ENCODE measurements at places on chromosomes 6 and 20.

GRCh38 chr6:161101517-161101916 lies 109.9 kb downstream of the MAP3K4 start:
- DNase-seq: no peak
- H3K36me3 ChIP-seq: peaks cover 26% of the 10 kb centered on the region
- H3K4me3 ChIP-seq: no peak overlapping the region
- no peaks in the 10 kb centered on the region for H3K27me3 ChIP-seq

- DNase-seq: no peak
- H3K27ac ChIP-seq: no peak overlapping the region
- H3K4me1 ChIP-seq: no peaks in the 10 kb centered on the region
- no peaks in the 10 kb centered on the region for H3K27me3 ChIP-seq
- H3K36me3 ChIP-seq: peaks cover 7% of the 10 kb centered on the region
- no peak overlapping the region for H3K4me3 ChIP-seq
Measured at GRCh38 chr20:45020236-45020886, 54.0 kb downstream of the STK4 start.

DNA sequence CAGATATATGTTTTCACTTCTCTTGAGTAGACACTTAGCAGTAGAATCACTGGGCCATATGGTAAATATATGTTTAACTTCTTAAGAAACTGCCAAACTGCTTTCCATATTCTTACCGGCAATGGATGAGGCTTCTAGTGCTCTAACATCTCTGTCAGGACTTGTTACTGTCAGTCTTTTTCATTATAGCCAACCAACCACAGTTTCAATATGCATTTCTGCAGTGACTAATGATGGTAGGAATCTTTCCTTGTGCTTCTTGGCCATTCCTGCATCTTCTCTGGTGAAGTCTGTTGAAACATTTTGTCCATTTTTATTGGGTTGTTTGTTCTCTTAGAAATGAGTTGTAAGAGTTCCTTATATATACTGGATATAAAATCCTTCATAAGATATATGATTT lies 66.0 kb upstream of the SYNDIG1 start:
- no peak overlapping the region for H3K27ac ChIP-seq
- no peak for DNase-seq
- no peaks in the 10 kb centered on the region for H3K27me3 ChIP-seq
- H3K4me1 ChIP-seq: no peaks in the 10 kb centered on the region
- H3K4me3 ChIP-seq: no peak overlapping the region

GRCh38 chr20:23115822-23116221 lies 29.7 kb upstream of the CD93 start:
- H3K4me3 ChIP-seq: no peak overlapping the region
- no peaks in the 10 kb centered on the region for H3K27me3 ChIP-seq
- DNase-seq: no peak
- no peak overlapping the region for H3K27ac ChIP-seq
- H3K36me3 ChIP-seq: no peaks in the 10 kb centered on the region
- H3K4me1 ChIP-seq: no peaks in the 10 kb centered on the region

DNA sequence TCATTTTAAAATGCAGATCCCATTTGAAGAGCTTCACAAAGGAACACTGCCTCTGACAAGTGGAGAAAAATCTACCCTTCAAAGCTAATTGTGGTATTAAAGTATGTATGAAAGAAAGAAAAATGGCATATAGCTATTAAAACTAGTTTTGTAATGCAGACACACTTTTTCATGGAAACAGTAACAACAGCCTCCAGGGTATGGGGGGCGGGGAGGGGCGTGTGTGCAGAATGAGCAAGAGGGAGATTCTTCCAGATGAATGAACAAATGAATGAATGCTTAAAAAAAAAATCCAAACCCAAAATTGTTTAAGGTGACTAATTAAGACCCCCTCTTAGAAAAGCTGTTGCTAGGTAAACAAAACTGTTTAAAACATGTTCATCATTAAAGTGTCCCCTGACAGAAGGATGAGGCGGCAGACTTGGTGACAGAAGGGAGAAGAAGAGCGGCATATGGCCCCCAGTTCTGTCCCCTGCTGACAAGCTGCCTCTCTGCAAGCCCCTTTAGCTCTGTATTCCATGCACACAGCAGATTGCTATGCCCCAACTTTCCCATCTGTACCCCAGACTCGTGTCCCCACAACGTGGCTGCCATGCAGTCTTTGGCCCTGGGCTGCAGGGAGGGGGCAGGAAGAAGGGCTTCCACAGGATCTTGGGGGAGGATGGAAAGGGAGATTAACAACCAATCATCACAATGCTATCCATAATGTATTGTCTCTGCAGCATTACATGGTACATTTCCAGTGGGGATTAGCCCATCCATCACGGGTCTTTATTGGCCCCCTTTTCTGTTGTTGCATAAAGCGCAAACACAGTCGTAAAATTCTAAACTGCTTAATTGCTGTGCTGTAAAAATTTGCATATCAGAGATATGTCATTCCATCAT lies 108.4 kb upstream of the OLIG3 start:
- DNase-seq: no peak
- H3K4me3 ChIP-seq: no peak overlapping the region
- no peaks in the 10 kb centered on the region for H3K4me1 ChIP-seq
- H3K27me3 ChIP-seq: no peaks in the 10 kb centered on the region
- no peaks in the 10 kb centered on the region for H3K36me3 ChIP-seq
- H3K27ac ChIP-seq: no peak overlapping the region

DNA sequence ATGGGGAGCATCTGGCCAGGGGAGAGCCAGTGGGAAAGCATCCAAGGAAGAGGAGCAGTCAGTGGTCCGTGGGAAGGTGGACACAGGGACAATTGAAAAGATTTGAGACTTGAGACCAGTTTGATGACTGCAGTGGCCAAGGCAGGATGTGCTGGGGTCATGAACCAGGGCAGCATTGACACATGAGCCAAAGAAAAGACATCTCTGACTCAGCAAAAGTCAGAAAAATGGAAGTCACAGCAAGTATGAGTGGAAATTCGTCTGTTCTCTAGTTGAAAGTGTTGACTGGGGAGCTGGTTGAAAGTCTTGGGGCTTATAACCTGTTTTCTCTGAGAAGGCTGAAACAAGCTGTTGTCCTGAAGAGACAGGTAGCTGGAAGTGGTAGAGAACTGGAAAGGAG lies 31.3 kb downstream of the RAB22A start:
- no peaks in the 10 kb centered on the region for H3K27me3 ChIP-seq
- peaks cover 8% of the 10 kb centered on the region for H3K4me1 ChIP-seq
- H3K27ac ChIP-seq: no peak overlapping the region
- H3K36me3 ChIP-seq: peaks cover 2% of the 10 kb centered on the region
- no peak for DNase-seq
- no peak overlapping the region for H3K4me3 ChIP-seq

DNA sequence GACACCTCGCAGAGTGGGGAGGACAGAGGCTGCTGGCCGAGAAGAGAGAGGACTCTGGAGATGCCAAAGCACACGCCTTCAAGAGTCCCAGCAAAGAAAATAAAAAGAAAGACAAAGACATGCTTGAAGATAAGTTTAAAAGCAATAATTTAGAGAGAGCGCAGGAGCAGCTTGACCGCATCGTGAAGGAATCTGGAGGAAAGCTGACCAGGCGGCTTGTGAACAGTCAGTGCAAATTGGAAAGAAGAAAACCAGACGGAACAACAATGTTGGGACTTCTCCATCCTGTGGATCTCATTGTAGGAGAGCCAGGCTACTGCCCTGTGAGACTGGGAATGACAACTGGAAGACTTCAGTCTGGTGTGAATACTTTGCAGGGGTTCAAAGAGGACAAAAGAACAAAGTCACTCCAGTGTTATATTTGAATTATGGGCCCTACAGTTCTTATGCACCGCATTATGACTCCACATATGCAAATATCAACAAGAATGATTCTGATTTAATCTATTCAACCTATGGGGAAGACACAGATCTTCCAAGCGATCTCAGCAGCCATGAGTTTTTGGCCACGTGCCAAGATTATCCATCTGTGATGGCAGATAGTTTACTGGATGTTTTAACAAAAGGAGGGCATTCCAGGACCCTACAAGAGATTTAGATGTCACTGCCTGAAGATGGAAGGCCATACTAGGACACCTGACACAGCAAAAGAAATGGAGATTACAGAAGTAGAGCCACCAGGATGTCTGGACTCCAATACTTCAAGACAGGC lies 52.2 kb downstream of the REV3L start:
- H3K4me1 ChIP-seq: no peaks in the 10 kb centered on the region
- no peak overlapping the region for H3K4me3 ChIP-seq
- no peak for DNase-seq
- no peaks in the 10 kb centered on the region for H3K27me3 ChIP-seq

- no peak overlapping the region for H3K4me3 ChIP-seq
- H3K36me3 ChIP-seq: no peaks in the 10 kb centered on the region
- no peak overlapping the region for H3K27ac ChIP-seq
- H3K4me1 ChIP-seq: no peaks in the 10 kb centered on the region
Measured at GRCh38 chr6:162442687-162443086, 284.9 kb downstream of the PRKN start.

GRCh38 chr20:10540636-10541493 lies 105.8 kb downstream of the SLX4IP start:
- no peaks in the 10 kb centered on the region for H3K36me3 ChIP-seq
- no peaks in the 10 kb centered on the region for H3K27me3 ChIP-seq
- DNase-seq: no peak

DNA sequence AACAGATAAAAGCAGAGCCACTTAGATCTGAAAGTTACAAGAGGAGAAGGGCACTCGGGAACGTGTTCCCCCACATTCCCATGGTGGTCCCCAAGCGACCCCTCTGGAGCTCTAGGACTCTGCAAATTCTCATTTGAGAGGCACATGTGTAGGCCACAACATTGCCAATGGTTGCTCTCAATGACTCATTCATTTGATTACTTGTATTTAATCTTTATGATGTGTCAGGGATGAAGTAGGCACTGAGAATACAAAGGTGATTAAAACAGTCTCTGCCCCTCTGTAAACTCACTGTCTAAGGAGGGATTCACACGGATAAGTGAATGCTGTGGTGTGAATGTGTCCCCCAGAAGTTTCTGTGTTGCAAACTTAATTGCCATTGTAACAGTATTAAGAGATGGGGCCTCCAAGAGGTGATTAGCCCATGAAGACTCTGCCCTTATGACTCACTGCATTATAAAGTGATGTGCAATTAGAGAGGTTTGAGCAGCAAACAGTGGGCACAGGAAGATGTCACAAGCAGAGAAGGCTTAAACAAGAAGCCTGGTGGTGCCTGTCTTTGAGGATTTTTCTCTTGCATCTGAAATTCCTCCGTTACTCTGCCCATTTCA lies 34.0 kb upstream of the TRAM2 start:
- no peaks in the 10 kb centered on the region for H3K27me3 ChIP-seq
- no peaks in the 10 kb centered on the region for H3K36me3 ChIP-seq
- H3K4me1 ChIP-seq: no peaks in the 10 kb centered on the region
- no peak overlapping the region for H3K4me3 ChIP-seq
- DNase-seq: no peak
- no peak overlapping the region for H3K27ac ChIP-seq

GRCh38 chr20:5539691-5540090 lies 210.5 kb upstream of the SHLD1 start:
- DNase-seq: no peak
- no peak overlapping the region for H3K27ac ChIP-seq
- H3K36me3 ChIP-seq: no peaks in the 10 kb centered on the region

GRCh38 chr6:22958677-22959076 lies 389.3 kb downstream of the HDGFL1 start:
- no peak overlapping the region for H3K27ac ChIP-seq
- H3K36me3 ChIP-seq: no peaks in the 10 kb centered on the region
- DNase-seq: no peak
- no peaks in the 10 kb centered on the region for H3K27me3 ChIP-seq
- H3K4me1 ChIP-seq: peaks cover 2% of the 10 kb centered on the region

DNA sequence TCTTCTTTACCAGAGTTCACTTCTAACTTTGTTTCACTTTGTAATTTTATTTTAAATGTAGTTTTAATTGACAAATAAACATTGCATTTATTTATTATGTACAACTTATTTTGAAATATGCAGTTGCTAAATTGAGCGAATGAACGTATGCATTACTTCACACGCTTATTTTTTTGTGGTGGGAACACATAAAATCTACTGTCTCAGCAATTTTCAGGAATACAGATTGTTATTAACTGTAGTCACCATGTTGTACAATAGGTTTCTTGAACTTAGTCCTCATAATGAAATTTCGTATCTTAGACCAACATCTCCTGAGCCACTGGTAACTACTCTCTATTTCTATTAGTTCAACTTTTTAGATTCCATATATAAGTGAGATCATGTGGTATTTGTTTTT lies 46.9 kb downstream of the NKAIN2 start:
- DNase-seq: no peak
- H3K27me3 ChIP-seq: no peaks in the 10 kb centered on the region
- no peaks in the 10 kb centered on the region for H3K4me1 ChIP-seq
- H3K4me3 ChIP-seq: no peak overlapping the region
- no peaks in the 10 kb centered on the region for H3K36me3 ChIP-seq

Data from H1 (cell line).